HT1080 (cell line): ENCODE measurements at places on chromosomes 7 and 10.

- peak; percentile 39 for DNase-seq
Measured at GRCh38 chr7:137462074-137462715, 118.7 kb upstream of the PTN start.

GRCh38 chr7:106788637-106789036 lies 76.4 kb upstream of the PIK3CG start:
- DNase-seq: no peak

DNA sequence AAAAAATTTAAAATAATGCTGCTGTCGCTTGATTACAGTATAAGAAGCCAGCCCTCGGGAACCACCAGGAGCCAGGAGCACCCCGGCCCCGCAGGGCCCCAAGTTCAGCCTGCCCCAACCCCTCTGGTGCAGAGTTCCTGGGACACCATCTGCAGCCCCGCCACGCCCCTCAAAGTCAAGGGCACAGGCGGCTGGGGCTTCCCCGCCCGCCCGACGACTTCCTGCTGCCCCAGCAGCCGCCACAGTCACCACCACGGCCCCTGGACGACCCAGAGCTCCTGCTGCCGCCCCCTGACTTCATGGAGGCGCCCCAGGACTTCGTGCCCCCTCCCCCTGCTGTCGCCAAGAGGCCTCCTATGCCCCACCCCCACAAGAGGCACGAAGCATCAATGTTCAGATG lies 103.6 kb upstream of the PDSS1 start:
- no peak for DNase-seq

GRCh38 chr7:24283897-24284698 lies at the start of gene NPY:
Gene NPY (plus strand): TSS chr7:24284190. CDS start chr7:24285241, 1,051 bp downstream.
- DNase-seq: no peak

DNA sequence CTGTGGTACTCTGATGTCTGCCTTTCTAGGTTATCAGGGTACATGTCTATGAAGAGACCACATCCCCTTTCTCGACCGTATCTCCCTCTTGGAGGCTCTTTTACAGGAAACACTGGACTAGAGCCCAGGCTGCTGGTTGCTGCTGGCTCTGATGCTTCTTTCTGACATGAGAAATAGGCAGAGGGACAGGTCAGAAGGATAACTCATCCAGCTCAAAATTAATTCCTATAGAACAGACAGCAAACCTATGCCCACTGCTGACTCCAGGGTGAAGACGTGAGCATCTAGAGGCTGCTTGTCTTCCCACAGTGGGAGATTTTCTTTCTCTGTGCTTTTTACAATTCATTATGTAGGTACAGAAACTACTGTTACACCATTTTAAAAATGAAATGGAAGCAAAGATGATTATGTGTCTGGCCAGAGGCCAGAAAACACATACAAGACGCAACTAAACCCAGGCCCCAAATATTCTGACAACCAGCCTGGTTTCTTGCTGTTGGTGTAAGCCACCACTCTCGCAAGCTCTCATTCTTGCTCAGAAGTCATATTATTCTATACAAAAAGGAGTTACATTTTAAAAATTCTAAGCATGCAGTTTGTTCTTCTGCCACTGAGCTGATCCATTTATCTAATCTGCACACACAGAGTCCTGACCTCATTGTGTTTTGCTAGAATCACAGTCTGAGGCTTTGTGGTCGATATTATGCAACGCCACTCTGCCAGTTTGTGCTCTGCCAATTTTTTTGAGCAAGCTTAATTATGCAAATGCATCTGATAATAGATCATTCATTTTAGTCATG lies 424.3 kb downstream of the KIF20B start:
- DNase-seq: peak; percentile 21

GRCh38 chr7:158443688-158444483 lies 143.7 kb downstream of the PTPRN2 start:
- DNase-seq: no peak

- no peak for DNase-seq
Measured at GRCh38 chr10:22363305-22363704, 18.0 kb downstream of the SPAG6 start.

DNA sequence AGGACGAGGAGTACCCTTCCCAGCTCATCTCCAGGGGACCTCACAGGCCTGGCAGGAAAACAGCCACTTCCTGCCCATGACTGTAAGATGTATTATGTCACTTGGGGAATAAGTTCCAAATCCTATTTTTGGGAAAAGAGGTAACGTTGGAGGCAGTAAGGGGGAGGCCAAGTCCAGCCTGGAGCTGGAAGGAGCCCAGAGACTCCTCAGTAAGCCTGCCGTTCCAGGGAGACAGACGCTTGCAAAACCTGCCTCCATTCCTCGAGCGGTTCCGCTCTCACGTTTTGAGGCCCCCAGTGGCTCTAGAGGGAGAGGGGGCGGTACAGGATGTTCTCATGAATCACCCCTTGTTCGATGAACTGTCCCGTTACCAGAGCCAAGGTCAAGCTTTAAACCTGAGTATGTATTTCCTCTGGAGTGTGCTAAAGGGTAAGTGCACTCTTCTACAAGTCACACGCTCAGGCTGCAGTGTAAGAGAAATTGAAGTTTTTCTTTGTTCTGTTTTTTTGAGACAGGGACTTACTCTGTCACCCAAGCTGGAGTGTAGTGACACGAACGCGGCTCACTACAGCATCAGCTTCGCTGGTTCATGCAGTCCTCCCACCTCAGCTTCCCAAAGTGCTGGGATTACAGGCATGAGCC lies 45.5 kb upstream of the CYTH3 start:
- peak; percentile 69 for DNase-seq

DNA sequence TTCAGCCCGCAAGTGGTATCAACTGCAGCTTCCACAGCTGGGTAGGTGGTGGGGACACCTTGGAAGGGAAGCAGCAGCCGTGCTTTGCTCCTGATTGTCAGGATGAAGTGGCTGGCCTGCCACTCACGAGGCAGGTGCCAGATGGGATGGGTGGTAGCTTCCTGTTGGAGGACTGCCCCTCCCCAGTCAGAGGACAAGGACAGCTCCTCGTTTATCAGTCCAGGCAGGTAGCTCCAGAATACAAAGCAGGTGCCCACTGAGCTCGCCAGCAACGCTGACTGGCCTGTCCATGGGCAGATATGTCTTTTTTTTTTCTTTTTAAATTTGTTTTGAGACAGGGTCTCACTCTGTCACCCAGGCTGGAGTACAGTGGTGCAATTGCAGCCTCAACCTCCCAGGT lies 431.3 kb downstream of the GALNT17 start:
- no peak for DNase-seq

- no peak for DNase-seq
Measured at GRCh38 chr10:112524641-112525040, 77.6 kb downstream of the VTI1A start.

DNA sequence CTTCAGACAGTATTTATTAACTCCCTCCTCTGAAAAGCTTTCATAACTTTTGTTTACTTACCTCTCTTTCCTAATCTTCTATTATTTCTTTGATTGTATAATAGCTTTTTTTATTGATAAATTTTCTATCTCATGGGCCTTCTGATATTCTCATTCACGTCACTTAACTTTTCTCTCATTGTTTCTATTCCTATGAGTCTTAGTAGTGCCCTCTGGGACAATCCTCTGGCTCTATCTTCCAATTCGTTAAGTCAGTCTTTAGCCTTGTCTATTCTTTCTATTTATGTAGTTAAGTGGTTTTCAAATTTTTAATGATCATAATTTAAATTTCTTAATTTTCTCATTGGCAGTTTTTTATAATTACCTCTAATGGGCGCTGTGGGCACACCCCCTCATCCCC lies 6.4 kb upstream of the ELMO1 start:
- no peak for DNase-seq

GRCh38 chr10:4684434-4684833 lies 141.6 kb upstream of the AKR1E2 start:
- no peak for DNase-seq

DNA sequence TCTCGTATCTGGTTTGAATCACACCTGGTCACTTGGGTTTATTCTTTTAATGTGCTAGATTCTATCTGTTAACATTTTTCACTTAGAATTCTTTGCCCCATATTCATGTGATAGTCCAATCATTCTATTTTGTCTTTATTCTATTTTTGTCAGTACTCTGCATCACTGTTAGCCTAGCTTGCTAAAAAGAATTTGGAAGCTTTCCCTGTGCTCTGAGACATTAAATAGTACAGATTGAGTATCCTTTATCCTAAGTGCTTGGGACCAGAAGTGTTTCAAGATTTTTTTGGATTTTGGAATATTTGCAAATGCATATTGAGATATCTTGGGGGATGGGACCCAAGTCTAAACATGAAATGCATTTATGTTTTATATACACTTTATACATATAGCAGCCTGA lies 51.0 kb downstream of the RALA start:
- no peak for DNase-seq

DNA sequence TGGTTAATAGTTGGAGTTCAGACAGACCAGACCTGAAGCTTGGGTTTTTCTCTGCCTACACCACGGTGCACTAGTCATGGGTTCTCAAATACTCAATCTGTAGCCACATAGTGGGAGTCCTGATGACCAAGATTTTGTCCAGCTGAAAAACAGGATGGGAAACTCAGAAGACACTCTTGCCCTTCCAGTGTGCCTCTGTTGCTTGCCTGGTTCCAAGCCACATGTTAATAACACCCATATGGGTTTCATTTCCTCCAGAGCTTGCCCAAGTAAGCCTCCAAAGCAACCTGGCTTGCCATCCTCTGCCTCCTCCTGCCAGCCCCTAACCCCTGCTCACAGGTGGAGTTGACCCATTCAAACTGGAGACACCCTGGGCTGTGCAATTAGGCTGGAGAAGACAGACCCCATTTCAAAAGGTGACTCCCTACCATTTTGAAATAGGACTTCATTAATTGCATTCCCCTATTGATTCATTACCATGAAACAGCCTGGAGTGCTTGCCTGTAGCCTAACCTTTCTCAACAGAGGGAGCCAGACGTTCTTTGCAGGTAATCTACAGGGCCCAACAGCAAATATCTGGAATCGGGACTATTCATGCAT lies 108.0 kb upstream of the HABP2 start:
- no peak for DNase-seq

GRCh38 chr7:38186593-38187314 lies 8.7 kb downstream of the STARD3NL start:
- peak; percentile 83 for DNase-seq

DNA sequence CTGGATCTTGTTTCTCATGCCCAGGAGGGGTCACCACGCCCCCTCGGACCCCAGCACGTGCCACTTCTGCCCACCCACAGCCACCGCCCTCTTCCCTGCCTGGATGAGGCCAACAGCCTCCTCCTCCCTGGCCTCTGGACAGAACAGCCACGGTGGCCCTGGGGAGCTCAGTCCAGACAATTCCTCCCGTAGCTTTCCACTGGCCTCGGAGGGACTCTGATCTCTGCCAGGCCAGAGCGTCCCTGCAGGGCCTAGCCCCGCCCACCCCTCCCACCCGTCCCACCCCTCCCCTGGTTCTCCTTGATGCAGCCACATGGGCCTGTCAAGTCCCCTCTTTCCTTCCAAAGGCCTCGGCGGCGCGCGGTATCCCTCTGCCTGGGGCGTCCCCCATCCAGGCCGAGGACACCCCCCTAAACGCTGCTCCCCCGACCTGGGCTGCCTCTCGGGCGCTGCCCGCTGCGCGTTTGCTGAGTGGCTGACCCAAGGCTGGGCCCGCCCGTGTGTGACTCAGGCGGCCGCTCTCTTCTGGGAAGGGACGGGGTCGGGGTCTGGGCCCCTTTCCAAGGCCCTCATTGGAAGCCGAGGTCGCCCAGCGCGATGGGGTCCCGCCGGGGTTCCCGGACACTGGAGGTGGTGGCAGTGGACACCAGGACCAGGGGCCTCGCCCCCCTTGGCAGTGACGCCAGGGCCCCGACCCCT lies 557 bp downstream of the TMEM120A start:
- DNase-seq: no peak

DNA sequence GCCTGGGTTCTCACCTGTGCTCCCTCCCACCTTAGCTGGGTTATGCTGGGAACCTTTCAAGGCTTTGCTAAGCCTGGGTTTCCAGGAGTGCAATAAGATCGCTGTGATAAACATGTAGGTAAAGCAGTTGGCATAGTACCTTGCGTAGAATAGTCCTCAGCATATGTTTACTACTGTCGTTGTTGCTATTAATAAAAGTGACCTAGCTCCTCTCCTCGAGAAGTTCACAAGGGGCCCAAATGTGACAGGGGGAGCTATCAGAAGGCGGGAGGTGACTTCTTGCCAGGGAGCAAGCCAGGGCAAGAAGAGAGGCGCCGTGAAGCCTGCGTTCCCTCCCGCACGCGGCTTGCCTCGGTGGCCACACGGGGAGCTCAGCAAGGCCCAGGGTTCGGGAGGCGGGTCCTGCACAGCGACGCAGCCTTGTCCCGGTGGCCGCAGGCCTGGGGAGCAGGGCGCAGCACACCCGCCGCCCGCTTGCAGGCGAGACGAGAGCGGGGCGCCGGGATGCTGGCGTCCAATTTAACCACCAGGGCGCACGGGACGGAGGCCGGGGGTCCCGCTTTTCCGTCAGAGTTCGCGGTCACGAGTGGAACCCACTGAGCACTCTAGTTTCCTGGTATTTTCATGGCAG lies 106.2 kb downstream of the SNX10 start:
- no peak for DNase-seq

DNA sequence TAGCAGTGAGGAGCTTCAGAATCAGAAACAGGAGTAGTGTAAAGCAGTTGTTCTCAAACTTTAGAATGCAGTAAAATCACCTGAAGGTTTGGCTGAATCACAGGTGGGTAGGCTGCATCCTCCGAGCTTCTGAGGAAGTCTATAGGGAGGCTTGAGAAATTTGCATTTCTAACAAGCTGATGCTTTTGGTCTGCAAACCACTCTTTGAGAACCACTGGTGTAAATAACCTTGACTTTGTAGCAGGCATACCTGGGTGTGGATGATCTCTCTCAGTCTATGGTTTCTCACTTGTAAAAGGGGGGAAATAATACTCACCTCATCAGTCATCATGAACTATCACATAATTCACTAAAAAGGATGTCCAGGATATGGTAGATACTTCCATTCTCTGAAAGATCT lies 118.1 kb downstream of the SRI start:
- DNase-seq: no peak

GRCh38 chr10:116198676-116199035 lies 74.3 kb downstream of the GFRA1 start:
- DNase-seq: no peak

- DNase-seq: no peak
Measured at GRCh38 chr10:67471022-67471421, 225.0 kb downstream of the CTNNA3 start.

DNA sequence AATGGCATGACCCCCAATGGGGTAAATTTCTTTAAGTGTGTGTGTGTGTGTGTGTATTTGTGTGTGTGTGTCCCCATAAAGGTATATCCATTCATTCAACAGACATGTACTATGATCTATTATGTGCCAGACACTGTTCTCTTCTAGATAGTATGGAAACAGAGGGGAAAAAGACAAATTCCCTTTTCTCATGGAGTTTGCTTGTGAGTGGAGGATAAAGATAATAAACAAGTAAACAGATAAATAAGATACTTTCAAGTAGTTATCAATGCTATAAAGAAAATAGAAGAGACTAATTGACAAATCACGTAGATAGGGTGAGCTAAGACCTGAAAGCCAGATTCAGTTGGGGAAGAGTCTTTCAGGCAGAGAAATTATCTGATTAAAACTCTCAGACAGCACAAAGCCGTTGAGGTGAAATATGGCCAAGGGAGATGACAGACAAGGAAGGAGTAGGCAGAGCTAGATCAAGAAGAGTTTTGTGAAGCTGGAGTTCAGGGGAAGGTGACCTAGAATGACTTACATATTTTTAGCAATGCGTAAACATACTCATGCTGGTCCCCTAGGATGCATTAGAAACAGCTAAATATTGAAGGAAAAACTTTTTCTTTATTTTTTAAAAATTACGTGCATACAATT lies 45.2 kb upstream of the DMTF1 start:
- no peak for DNase-seq

GRCh38 chr7:108000875-108001763 lies 1.8 kb downstream of the LAMB1 start:
- peak; percentile 87 for DNase-seq
